HT-29 (cell line): ENCODE measurements at places on chromosomes 2 and 18.

GRCh38 chr2:38415728-38416291 is 38.7 kb upstream of the ATL2 start:
- DNase-seq: no peak

GRCh38 chr2:634636-635388 is 42.4 kb downstream of the TMEM18 start:
- no peak for DNase-seq

DNA sequence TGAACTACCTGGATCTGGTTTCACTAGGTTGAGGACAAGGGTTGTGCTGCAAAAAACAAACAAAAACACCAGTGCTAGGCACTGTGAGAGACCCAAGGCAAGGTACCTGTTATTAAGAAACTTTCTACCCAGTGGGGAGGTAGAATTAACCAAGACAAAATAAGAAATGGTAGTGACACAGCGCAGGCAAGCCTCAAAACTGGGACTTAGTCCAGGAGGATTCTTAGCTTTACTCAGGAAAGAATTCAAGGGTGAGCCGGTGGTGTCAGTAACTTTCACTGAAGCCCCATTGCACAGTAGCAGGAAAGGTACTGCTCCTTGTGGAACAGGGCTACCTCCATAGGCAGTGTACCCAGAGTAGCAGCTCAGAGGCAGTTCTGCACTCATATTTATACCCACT is 131.6 kb downstream of the SCG2 start:
- no peak for DNase-seq

GRCh38 chr2:96594282-96594681 is 43.8 kb downstream of the KANSL3 start:
- no peak for DNase-seq

DNA sequence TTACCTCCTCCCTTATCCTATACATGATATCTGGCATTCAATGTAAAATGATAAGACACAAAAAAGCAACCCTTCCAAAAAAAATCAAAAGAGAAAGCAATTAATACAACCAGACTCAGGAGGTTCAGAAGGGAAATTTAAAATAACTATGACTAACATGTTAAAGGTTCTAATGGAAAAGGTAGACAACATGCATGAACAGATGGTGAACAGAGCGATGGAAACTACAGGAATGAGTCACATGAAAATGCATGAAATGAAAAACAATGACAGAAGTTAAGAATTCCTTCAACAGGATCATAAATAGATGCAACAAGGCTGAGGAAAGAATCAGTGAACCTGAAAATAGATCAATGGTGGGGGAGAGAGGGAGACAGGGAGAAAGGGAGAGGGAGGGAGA is 26.1 kb upstream of the ERCC3 start:
- no peak for DNase-seq

GRCh38 chr2:237964194-237964577 is 2.6 kb upstream of the UBE2F start:
- DNase-seq: no peak

- no peak for DNase-seq
These were observed 13.1 kb upstream of the PLEK start for GRCh38 chr2:68351997-68352396.

DNA sequence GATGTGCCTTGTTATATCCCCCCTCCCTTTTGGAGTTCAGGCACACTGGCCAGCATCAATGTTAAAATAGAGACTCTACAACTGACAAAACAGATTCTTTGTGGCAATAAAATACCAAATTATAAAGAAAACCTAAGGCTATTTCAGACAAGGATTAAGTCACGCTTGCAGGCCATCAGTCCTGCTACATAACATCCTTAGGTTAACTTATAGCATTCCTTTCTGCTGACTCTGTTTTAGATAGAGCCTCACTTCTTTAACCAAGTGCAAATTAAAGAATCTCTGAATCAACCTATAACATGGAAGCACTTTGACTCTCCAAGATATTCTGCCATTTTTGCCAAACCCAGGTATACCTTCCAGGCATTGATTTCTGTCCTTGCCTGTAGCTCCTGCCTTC is 784.6 kb downstream of the RNF144A start:
- no peak for DNase-seq

GRCh38 chr2:66164470-66164869 is 270.5 kb upstream of the MEIS1 start:
- DNase-seq: no peak

GRCh38 chr18:46718501-46719341 is 38.1 kb downstream of the ST8SIA5 start:
- DNase-seq: no peak

DNA sequence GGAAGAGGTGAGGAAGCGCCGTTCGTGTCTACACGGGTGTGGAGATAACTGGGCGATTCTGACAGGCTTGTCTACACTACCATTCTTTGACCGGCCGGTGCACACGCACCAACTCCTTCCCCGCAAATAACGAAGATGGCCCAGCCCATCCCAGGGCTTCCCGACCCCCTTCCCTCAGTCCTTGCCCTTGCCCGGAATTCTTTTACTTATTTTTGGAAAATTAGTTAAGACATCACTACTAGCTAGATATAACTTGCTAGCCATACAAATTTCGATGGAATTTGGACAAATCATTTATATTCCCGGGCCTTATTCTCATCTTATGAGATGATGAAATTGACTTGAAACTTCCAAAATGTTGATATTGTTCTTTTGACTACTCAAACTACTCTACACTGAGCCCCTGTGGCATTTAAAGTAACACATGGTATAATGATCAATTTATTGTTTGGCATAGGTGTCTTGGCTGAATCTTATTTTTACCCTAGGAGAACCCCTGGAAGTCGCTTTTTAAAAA is 1.3 kb downstream of the ERICH2 start:
- DNase-seq: no peak

- DNase-seq: peak; percentile 11
These were observed 669.6 kb upstream of the VRK2 start for GRCh38 chr2:57376985-57377384.

DNA sequence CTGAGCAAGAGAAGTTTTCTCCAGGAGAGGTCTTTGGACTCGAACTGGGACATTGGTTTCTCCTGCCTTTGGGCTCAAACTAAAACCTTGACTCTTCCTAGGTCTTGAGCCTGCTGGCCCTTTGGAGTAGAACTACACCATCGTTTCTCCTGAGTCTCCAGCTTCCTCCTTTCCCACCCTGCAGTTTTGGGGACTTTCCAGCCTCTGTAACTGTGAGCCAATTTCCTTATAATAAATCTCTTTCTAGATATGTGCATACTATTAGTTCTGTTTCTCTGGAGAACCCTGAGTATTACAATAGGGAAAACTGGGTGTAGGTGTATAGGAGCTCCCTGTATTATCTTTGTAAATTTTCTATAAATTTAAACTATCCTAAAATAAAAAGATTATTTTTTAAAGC is 219.8 kb upstream of the AGAP1 start:
- no peak for DNase-seq

GRCh38 chr2:159154366-159154765 is 132.1 kb downstream of the WDSUB1 start:
- no peak for DNase-seq

DNA sequence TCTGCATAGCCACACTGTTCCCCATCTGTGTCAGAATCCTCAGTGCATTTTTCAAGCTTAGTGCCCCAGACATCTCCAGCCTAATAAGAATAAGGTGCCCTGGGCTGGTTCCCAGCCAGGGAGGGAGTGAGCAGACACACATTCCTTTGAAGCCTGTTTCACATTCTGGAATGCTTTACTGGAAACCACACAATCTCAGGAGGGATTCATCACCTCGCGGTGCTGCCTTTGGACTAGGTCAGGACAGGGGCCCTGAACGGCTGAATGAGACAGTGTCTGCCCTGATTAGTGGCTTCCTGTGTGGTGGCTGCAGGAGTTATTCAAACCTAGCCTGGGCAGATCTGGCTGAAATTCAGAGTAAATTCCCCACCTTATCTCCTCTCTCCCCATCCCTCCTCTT is 108.0 kb upstream of the LDAH start:
- no peak for DNase-seq

DNA sequence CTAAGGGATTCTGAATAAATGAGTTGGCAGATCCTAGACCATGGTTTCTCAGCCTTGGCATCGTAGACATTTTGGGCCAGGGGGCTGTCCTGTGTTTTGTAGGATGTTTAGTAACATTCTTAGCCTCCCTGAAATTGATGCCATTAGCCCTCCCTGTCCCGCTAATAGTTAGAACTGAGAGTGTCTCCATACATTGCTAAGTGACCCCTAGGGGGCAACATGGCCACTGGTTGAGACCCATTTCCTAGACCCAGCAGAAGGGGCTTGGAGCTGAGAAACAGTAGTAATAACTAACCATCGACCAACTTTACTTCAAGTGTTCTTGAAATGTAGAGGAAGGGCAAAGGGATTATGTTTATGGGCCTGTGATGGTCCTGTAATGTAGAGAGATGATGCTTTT is 40.8 kb downstream of the KCMF1 start:
- DNase-seq: no peak

GRCh38 chr2:162075689-162076132 is 1.7 kb upstream of the DPP4 start:
- no peak for DNase-seq

DNA sequence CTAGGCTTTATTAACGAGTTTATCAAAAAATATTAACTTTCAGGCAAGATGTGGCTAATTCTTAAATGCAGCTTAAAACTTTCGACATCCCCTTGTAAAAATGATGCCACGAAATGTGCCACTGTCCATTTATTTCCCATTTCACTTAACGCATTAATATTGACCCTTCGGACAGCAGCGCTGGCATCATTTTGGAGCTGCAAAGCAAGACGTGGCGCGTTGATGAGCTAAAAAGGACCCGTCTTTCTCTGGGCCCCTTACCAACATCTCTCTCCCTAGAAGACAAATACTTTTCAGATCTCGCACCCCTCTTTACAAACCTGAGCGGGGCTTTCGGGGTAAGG is 367.9 kb downstream of the MTX2 start:
- DNase-seq: no peak

DNA sequence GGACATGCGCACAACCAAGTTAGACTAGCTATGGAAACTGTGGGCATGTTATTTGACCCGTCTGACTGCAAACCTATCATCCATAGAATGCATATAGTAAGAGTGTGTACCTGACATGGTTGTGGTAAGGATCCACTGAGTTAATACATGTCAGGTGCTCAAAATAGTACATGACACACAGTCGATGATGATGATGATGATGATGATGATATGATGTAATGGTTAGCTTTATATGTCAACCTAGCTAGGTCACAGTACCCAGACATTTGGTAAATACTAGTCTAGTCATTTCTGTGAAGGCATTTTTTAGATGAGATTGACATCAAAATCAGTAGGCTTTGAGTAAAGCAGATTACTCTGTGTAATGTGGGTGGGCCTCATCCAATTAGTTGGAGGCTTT is 204.1 kb downstream of the AFF3 start:
- no peak for DNase-seq

DNA sequence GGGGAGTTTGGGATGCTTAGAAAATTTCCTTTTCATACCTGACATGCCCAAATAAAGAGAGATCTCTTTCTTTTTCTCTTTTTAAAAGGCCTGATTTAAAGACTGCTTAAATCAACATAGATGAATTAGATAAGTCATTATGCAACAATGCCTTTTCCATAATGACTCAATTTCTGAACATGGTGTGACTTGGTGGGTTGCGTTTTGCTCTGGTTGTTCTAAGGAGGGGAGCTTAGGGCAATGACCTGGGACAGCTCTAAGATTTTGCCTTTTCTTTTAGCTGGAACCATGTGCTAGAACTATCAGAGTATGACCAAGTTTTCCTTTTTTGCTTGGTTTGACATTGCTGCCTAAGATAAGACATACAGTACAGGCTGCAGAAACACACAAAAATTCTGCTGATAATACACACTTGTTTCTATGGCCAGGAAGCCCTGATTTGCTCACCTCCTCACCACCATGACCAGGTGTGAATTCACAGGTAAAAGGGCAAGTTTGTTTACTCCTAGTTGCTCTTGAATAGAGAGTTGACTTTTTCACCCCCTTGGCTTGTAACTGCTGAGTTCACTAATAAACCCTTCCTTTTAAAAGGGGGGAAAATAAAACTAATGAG is 58.1 kb upstream of the IL1RL1 start:
- no peak for DNase-seq

GRCh38 chr18:8196238-8196637 is 413.0 kb upstream of the RAB12 start:
- DNase-seq: no peak

DNA sequence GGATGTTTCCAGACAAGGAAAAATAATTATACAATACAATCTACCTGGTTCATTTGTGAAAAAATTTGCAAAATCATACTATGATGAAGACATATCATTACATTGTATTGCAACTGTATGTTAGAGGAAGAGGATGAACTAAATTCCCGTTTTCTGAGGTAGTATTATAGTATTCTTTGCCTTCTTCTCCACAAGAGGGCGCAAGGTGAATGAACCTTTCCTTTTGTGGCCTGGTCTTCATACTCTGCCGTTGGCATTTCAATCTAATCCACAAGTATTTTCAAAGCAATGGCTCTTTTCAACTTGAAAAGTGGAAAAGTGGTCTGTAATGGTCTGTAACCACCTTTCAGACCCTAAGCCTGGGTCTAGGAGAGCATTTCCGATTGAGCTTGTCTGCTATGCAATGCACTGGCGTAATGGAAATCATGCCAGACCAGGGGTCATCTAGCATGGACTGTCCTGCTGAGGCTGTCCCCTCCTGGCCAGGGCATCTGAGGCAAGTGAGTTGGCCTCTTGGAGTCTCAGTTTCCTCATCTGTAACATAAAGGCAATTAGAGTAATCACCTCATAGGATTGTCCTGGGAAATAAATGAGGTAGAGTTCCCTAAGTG is 30.8 kb upstream of the ZNF396 start:
- peak; percentile 72 for DNase-seq

DNA sequence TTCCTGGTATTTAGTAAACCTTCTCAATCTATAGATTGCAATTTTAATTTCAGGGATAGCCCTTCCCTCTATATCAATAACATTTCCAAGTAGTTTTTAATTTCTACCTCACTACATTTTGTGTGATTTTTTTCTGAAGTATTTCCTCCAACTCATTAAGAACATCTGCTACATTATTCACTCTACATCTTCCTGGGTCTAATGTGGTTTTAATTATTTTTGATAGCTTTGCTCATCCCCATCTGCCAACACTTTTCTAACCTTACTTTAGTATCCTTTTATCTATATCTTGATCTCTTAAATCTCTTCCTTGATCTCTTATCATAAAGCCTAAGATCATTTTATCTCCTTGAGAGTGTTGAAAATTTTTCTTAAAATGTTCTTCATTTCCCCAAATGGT is 278.3 kb upstream of the CYP26B1 start:
- no peak for DNase-seq

GRCh38 chr2:127134833-127135830 is 28.2 kb upstream of the BIN1 start:
- DNase-seq: no peak

DNA sequence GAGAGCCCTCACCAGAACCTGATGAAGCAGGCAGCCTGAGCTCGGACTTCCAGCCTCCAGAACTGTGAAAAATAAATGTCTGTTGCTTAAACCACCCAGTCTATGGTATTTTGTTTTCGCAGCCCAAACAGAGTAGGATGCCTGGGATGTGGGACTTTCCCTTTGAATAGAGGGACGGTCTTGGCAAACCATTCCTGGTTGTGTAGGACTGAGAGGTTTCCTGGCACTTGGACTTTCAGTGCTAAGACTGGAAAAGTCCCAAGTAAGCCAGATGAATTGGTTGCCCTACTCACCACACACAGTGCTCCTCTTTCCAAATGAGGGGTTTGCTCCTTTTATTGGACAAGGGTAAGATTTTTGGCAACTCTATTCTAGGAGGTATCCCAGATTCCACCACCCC is 46.8 kb upstream of the ACMSD start:
- no peak for DNase-seq
